ENCODE measurements at places on chromosomes 11 and 22. TPM values are rescaled to one million over a fixed set of nuclear protein-coding genes. Genes with fewer than 3 reads are reported as not detected.

GRCh38 chr22:45254388-45254787, 13.7 kb upstream of the KIAA0930 start:
- H3K36me3 ChIP-seq: no peaks in the 10 kb centered on the region
- no peak for DNase-seq
- H3K27me3 ChIP-seq: no peaks in the 10 kb centered on the region
- no peak overlapping the region for H3K27ac ChIP-seq
- H3K4me1 ChIP-seq: no peaks in the 10 kb centered on the region

DNA sequence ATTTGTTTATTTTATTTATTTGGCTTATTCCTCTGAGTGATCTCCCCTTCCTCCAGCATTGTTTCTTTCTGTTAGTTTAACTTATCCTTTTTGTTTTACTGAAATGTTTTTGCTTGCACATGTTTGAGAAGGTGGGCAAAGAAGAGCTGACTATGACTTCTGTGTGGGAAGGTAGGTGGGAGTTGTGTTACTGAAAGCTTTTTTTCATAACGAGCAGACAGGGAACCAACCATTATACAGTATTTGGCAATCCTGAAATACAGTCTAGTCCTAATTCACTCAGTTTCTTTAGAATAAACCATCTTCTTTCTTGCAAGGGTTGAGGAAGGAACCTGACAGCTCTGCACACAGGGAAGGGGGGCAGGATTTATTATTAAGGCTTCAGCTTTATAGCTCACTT, 37.0 kb upstream of the PAK1 start:
- no peak for DNase-seq
- no peaks in the 10 kb centered on the region for H3K27me3 ChIP-seq
- no peaks in the 10 kb centered on the region for H3K36me3 ChIP-seq

- no peaks in the 10 kb centered on the region for H3K36me3 ChIP-seq
- no peak overlapping the region for H3K27ac ChIP-seq
- no peak overlapping the region for H3K4me3 ChIP-seq
- DNase-seq: peak; percentile 66
- no peaks in the 10 kb centered on the region for H3K27me3 ChIP-seq
These were observed 153.9 kb upstream of the ZC3H12C start for GRCh38 chr11:109939166-109939810.

Gene SCGB1A1
- 397 TPM for total RNA-seq

Gene LRRN4CL
- 2.0 TPM for total RNA-seq

- no peak for DNase-seq
- no peaks in the 10 kb centered on the region for H3K27me3 ChIP-seq
- no peak overlapping the region for H3K4me3 ChIP-seq
- H3K36me3 ChIP-seq: no peaks in the 10 kb centered on the region
- no peak overlapping the region for H3K27ac ChIP-seq
These were observed 35.4 kb upstream of the FLI1 start for GRCh38 chr11:128658502-128658901.

GRCh38 chr11:19338375-19338774, 97.6 kb upstream of the E2F8 start:
- DNase-seq: no peak
- H3K4me1 ChIP-seq: no peaks in the 10 kb centered on the region
- no peak overlapping the region for H3K4me3 ChIP-seq
- no peak overlapping the region for H3K27ac ChIP-seq
- H3K27me3 ChIP-seq: peaks cover 32% of the 10 kb centered on the region

DNA sequence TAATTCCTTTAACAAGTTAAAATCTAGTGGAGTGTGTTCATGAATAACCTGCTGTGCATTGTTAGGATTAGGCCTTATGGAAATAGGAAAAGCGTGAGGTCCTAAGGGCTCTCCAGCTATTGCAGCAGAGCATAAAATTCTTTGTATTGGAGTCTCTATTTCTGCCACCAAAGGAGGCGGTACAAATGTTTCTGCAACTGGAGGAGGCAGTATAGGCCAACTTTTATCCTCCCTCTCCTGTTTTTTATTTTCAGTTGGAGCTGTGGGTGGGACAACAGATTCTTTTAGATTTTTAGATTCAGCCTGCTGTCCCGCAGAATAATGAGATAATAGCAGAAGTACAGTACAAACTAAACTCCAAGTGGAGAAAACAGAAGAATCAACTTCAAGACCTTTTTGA, 26.2 kb downstream of the OR10A6 start:
- H3K4me3 ChIP-seq: no peak overlapping the region
- no peaks in the 10 kb centered on the region for H3K36me3 ChIP-seq
- peak overlapping the region; percentile 70 for H3K27ac ChIP-seq
- H3K4me1 ChIP-seq: no peaks in the 10 kb centered on the region

- no peaks in the 10 kb centered on the region for H3K4me1 ChIP-seq
- H3K27me3 ChIP-seq: no peaks in the 10 kb centered on the region
- no peak for DNase-seq
- no peak overlapping the region for H3K27ac ChIP-seq
These were observed 217.0 kb downstream of the DYNC2H1 start for GRCh38 chr11:103326070-103326794.

Gene CDCA5
- total RNA-seq: 11.3 TPM

DNA sequence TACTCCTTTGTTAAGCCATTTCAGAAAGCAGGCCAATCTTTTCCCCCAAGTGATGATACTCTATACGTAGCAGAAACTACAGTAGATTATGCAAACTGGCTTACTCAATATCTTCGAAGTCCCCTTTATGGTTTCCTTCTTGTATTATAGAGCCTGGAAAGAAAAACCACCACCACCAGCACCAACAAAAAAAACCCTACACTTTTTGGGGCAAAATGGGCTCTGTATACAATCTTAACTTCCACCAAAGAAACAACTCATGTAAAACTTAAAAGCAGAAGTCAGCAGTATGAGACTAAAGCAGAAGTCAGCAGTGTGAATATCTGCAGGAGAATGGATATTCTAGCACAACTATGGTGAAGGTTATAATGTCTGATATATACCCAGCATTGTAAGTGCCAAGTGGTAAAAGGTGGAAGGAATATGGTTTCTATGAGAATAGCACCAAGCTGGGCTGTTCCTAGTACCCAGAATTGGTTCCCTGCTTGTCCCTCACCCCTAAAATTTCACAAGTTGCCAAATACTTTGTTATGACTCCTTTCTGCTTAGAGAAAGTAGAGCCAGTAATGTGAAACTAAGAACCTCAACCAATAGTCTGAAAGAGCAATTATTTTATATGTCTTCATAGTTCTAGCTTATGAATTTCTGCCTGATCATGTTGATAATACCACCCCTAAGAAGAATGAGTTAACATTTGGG, 252.1 kb downstream of the SBF2 start:
- peaks cover 4% of the 10 kb centered on the region for H3K4me1 ChIP-seq
- no peak overlapping the region for H3K27ac ChIP-seq
- peaks cover 5% of the 10 kb centered on the region for H3K36me3 ChIP-seq

Gene RAG2
- not detected for total RNA-seq

Gene COPB1
- total RNA-seq: 113 TPM

DNA sequence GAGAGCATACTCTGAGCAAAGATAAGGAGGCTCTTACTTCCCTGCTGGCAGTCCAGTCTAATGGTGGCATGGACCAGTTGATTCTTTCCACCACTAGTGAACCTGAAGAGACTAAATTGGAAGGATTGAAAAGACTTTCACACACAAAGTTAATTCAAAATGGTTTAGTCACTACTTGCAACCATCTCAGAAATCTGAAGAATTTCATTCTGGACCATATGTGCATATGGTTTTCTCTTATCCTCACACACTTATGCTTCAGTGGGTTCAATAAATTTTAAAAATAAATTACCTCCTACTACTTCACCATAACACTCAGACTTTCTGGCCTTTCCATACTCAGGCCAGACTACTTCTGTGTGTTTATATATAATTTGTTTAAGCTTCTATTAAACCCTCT, 44.7 kb downstream of the CADM1 start:
- no peak overlapping the region for H3K4me3 ChIP-seq
- no peak for DNase-seq
- H3K36me3 ChIP-seq: no peaks in the 10 kb centered on the region
- H3K27me3 ChIP-seq: no peaks in the 10 kb centered on the region

Gene ACR
- total RNA-seq: 1.4 TPM

All from left lung (tissue), 14 donors.